Cardiac muscle cell (in vitro differentiated cells and primary cell): ENCODE measurements at places on chromosomes 13 and 19.

DNA sequence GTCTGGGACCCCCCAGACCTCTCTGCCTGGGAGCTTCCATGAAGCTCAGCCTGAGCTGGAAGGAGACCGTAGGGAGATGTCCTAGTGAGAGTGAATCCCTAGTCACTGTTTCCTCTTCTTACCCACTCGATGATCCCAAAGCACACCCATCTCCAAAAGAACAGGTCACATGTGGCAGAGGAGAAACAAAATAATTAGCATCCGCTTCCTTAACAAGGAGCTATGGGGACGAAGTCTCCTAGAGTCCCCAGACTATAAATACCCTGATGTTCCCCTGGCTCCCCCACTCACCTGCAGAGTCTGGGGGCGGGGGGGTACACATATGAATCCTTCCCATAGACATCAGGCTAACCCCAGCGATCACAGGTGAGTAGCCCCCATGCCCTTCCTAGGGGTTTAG is at the start of gene OR1I1:
Gene OR1I1, plus strand, starts transcription at position 301 of the 400 bp plus-strand sequence. CDS start 4,855 bp downstream, outside the sequence.
- DNase-seq, result no peak

DNA sequence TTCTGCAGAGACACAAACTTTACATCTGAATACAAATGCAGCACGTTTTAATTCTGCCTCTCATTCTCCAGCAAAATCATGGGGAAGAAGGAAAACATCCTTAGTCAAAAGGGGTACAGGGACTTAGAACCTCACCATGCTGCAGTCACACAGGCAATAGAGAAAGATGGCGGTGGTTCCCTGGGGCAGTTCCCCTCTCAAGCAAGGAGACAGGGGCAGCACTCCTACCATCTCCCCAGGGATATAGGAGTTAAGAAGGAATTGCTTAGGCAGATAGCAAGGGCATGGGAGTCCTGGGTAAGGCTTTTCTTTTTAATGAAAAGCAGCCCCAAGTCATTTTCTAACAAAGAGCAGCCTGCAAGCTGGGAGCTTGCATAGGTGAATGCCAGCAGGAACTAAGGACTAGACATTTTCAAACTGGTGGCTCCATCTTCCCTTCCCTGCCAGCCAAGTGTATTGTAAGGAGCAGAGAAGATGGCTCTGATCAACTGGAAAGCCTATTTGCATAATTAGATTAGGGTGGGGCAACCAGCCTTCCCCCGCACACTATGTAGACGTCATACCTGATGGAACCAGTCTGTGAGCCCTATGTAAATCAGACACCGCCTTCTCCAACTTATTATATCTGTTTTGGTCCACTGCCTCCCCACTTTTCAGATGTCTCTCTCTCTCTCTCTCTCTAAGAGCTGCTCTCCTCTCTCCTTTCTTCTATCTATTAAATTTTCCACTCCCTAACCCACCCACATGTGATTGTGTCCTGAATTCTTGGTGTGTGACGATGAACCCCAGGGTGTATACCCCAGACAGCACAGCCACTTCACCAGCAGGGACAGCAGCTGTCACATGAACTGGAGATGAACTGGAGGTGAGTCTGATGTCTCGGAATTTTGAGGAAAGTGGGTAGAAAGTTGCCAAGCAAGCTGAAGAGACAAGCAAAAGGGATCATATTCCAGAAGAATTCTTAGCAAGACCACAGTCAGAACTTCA is 514.5 kb downstream of the IRS2 start:
- no peak for DNase-seq

GRCh38 chr13:103431856-103432255 is 365.6 kb upstream of the SLC10A2 start:
- DNase-seq, result no peak

- peak; percentile 34 for DNase-seq
Measured at GRCh38 chr19:41893899-41894298, 10.9 kb downstream of the ARHGEF1 start.

GRCh38 chr13:94968040-94968756 is 255.9 kb upstream of the SOX21 start:
- peak; percentile 7 for DNase-seq

DNA sequence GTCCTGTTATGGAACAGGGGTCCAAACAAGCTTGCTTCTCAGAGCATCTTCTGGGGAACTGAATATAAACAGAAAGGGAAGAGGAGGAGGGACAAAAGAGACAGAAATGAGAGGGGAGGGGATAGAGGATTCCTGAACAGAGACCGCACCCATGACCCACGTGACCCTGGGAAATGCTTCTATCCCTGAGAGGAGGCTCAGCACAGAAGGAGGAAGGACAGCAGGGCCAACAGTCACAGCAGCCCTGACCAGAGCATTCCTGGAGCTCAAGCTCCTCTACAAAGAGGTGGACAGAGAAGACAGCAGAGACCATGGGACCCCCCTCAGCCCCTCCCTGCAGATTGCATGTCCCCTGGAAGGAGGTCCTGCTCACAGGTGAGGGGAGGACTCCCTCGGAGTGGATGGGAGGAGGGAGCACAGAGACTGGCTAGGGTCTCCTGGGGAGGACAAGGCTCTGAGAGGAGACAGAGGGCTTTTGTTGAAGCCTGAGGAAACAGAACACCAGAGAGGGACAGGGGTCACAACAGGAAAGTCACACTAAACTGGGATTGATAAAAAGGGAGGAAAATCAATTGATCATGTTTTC is at the start of gene CEACAM6:
Gene CEACAM6, plus strand, starts transcription at position 203 of the 586 bp plus-strand sequence. Its CDS starts 109 bp downstream, at position 312.
- DNase-seq, result no peak

- DNase-seq, result no peak
Measured at GRCh38 chr13:90385781-90386489, 961.6 kb upstream of the MIR17HG start.

GRCh38 chr13:45224176-45224575 is 23.3 kb upstream of the KCTD4 start:
- DNase-seq, result no peak

DNA sequence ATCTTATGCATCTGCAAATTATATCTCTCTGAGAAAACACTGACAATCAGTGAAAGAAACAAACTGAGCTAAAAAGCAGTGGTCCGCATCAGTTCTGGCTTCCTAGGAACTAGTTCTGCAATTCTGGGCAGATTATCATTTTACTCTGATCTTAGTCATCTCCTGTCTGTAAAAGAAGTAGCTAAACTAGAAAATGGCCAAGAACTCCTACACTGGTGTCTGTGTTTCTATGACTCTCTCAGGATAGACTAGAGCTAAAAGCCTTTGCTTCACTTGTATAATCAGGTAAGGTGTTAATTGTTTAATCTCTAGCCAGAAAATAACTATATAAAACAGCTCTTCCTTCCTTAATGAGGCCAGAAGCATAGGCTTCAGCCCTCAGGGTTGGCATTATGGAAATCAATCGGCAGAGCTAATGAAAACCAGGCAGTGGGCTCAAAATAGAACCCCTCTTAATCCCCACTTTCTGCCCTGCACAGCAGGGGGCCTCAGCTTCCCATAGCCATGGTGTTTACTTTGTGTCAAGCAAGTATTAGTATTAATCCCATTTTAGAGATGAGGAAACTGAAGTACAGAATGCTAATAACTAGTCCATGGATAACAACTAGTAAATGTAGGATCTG is 459.2 kb downstream of the FGF14 start:
- no peak for DNase-seq

- no peak for DNase-seq
Measured at GRCh38 chr13:74272826-74273225, 138.6 kb upstream of the KLF12 start.
